ENCODE measurements at places on chromosomes 1 and 21.

- DNase-seq = no peak
These were observed 73.7 kb downstream of the LRRC8C start for GRCh38 chr1:89706700-89707012.

DNA sequence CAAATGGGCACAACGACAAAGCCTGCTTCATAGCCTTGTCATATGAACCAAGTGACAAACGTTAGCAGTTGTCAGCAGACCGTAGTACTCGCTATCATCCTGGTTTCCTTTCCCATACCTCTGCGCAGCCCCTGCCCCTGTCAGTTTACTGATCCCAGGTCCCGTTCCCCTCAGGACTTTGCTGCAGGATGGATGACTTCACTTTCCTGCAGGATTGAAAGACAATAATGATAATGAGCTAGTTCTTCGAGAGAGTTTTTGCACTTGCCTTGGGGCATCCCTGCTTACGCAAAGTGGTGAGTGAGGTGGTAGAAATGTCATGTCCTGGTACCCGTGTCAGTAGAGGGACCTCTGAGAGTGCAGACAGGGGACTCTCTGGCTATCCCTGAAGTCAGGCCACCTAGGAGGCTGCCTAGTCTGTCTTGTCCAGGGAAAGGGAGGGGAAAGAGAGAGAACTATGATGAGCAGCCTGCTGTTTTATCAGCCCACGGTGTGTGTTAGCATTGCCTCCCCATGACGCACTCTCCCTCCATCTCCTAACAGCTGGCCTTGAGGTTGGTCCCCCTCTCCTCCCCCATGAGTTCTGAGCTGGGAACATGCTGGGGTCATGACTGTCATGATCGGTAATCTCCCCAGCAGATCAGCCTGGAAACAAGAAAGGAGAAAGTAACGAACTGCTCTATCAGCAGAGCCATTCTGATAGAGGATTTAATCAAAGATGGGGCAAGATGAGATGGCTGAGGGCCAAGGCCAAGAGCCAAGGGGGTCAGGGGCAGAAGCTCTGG lies 53.7 kb downstream of the ELK4 start:
- DNase-seq = no peak

- no peak for DNase-seq
These were observed 22.3 kb upstream of the RGS16 start for GRCh38 chr1:182626527-182626926.

DNA sequence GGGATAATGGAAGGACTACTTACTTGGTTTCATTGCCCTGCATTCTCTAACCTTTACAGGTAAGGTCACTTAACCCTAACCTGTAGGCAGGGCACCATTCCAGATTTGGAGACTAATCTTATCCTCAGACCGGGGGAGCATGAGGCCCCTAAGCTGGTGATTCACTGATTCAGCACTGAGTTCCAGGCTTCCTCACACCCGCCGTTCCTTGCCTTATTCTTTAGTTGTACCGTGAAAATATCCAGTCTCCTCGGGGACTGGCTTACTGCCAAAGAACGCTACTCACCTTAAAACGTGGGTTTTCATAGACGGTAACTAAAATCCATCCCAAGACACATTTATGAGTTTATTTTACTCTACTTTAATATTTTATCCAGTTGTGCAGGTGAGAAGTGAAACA lies 44.3 kb upstream of the COL24A1 start:
- no peak for DNase-seq

GRCh38 chr1:220991959-220992704 lies 112.9 kb downstream of the HLX start:
- DNase-seq = no peak

DNA sequence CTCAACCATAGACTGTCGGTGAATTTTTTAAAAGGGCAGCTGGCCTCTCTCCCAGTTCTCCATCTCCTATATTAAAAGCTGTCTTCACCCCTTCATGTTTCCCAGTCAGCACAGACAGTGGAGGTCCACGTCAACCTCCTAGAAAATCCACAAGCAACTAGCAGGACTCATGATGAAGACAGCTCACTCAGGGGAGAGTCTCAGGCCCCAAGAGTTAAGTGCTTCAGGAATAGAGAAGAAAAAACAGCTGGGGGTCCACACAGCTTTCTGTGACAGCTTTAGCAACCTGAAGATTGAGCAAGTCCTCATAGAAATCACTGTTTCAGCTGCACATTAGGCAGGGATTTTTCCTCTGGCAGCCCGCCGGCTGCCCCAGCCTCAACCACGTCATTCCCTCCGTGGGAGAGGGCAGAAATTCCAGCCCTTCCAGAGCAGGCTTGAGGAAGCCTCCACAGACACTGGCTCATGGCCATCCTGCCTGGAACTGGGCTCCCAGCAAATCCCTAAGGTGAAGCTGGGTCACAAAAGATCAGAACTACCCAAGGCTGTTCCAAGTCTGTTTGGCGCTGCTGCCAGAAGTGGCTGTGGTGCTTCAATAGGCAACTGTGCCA lies 15.2 kb downstream of the GPR161 start:
- no peak for DNase-seq

DNA sequence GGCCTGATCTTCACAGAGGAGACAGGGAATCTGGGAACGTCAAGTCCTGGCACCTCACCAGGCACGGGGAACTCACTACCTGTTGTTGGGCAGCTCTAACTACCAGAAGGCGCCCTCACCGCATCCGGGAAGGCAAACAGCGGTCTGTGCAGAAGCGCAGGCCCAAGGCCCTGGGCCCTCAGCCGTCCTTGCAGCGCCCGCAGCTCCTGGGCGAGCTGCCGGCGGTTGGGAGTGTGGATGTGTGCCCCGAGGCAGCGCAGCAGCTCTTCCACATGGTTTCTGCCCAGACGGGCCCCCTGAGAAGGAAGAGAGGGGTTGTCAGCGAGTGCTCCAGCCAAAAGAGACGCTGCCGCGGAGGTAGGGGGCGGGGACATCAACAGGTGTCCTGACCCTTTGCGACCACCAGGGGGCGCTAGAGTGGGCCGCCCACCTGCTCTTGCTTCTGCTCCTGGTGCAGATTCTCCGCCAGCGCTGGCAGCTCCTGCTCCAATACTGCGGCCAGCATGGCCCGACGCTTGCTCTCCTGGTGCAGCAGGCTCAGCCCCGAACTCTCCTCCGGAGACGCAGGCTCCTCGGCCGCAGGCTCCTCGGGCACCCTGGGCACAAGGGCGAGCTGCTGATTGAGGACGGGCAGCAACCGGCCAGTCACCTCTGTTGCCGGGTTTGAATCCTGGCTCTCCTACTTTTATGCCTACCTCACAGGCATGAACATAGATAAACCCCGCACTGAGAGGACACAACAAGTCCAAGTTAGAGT lies 9.3 kb downstream of the MAP3K6 start:
- peak; percentile 64 for DNase-seq

DNA sequence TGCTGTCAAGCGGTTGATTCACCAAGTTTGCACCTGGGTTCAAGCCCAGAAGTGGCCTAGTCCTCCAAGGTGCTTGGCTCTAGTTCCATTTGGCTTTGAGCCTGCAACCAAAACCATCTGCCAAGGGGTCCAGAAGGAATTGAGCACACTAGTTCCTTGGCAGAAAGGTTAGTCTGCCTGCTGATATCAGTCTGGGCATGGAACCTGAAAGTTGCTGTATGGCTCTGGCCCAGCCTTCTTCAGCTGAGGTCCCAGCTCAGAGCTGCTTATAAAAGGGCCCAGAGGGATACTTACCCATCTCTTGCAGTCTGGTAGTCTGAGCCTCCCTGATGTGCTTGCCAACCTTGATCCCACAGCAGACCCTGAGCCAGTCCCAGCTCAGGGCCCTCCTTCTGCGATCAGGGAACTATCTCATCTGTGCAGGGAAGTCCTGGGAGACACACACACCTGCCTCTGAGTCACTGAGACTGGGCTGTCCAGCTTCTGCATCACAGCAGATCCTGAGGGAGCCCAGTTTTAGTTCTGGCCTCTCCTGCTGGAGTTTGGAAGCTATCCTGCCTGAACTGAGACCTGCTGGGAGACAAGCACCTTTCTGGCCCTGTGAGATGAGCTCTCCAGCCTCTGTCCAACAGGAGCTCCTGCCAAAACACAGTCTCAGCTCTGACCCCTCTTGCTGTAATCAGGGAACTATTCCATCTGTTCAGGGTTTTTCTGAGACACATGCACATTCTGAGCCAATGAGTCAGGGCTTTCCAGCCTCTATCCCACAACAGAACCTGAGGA lies 75.8 kb downstream of the CTH start:
- no peak for DNase-seq

- no peak for DNase-seq
These were observed 8.5 kb downstream of the WNT2B start for GRCh38 chr1:112517231-112517630.

DNA sequence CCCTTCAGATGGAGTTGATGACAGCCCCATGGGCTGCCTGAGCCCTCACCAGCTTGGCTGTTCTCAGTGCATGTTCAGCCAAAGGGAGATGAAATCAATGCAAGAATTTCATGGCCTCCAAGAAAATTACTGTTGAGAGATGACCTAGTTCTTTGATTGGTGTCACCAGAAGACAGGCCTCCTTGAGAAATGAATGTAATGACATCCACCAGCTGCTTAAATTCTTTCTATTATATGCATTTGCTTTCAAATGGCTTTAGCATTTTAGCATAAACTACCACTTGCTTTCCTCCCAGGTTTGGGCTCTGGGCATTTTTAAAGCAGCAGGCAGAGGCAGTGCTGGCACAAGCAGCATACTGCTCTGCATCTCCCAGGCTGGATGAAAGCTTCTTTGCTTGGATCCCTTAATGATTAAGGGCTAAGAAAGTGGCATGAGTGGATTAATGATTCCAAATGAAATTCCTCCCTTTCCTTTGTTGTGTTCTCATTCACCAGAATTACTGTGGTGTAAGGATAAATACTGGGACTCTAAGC lies 278.4 kb downstream of the ZNF326 start:
- no peak for DNase-seq

Data from MM.1S (cell line).